ENCODE measurements at places on chromosomes 4 and X. TPM values are rescaled to one million over a fixed set of nuclear protein-coding genes. Genes with fewer than 3 reads are reported as not detected.

- DNase-seq, result no peak
Measured at GRCh38 chr4:76226418-76226817, 12.8 kb upstream of the SCARB2 start.

RBM46 gene
- total RNA-seq, result 0.39 TPM

UNC5C gene
- total RNA-seq, result 5.0 TPM

DNA sequence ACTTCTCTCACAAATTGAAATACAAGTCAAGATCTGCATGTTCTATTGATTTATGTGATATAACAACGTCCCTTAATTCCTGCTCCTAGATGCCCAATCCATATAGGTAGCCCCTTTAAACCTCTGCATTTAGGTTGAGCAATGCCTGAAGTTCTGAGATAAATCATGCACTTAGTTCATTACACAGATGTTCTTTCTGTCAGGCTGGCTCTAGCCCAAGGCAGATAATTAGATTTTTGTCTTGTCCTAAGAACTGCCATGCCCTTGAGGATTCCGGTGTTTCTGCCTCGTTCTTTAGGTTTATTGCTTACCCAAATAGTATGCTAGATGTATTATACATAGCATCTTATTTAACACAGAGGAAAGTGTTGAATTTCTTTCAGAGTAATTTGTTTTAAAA, 143.1 kb downstream of the TRAM1L1 start:
- no peak for DNase-seq

DNA sequence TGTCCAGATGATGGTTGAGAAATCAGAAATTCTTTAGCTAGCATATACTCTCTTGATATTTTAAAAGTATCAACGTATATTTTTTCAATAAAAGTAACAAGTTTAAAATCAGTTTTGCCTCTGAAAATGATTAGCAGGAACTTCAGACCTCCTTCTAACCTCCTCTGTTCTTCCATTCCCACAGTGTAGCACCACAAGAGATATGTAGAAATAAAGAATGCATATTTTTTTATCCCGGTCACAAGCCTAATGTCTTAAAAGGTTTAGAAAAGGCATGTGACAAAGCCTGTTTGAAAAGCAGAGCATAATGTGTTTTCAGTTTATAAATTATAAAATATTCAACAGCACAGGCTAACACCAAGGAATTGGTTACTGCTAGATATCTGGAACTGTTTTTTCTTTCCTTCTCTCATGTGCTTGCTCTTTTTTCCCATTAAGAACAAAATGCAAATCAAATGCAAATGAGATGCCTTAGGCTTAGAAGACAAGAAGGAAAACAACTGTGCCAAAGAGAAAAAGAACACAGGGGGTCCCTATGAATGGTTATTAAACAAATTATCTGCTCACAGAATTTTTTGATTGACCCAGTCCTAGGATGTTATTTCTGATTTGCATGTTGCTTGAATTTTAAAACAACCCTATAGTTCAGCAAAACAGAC, 351.7 kb upstream of the FAM241A start:
- no peak for DNase-seq

GPR50 gene
- total RNA-seq, result not detected

DNA sequence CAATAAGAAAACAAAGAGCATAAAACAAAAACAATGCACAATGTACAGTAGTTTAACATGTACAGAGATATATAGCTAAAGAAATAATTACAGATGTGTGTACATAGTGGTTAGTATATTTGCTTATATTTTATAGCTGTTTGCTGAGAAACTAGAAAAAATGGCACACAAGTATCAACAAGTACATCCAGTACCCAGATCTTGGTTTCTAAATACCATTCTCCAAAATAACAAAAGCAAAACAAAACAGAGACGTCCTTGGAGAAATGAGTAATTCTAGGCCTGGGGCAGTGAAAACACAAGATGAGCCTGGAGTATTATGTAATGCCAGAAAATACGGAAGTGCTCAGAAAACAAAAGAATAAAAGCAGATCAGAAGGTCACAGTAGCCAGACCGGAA, 189.6 kb downstream of the TMEM47 start:
- DNase-seq, result no peak

DNA sequence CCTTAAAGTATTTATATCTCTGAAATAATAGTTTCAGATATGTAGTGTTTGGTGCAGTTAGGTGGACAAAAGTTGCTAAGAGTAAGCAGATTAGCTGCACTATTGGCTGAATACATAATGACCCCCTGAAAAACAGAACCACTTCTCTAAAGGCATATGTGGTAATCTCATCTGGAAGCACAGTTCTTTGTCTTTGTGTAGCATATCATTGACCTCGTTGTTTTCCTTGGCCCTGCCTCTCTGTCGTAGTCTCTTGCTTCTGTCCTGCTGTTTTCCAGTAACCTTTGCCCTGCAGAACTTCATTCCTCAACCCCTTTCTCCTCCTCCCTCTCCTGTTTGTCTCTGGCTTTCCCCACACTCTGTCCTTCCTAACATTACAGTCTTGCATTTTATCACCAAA, 41.4 kb downstream of the JADE3 start:
- DNase-seq, result no peak

- no peak for DNase-seq
Measured at GRCh38 chrX:151100799-151101198, 75.6 kb upstream of the GPR50 start.

DNA sequence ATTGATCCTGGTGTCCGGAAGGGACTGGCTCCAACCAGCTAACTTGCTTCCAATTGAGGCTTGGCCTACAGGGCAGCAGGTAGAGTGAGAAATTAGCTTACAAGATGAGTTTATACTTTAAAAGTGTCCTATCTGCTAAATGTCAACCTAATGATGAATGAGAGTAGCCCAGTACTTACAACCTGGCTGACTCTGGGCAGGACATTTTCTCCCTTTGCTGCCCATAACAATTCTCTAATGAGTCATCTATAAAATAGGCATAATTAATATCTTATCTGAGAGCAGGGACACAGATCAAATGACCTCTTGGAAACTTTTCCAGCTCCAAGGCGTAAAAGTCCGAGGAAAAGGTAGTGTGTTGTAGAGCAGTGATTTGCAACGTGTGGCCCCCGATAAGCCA, 398.4 kb upstream of the BOD1L1 start:
- DNase-seq, result no peak

JADE3 gene
- 5.4 TPM for total RNA-seq

GRCh38 chr4:138894709-138895108, 120.9 kb upstream of the NOCT start:
- DNase-seq, result no peak

GRCh38 chr4:140098455-140099160, 55.4 kb downstream of the MAML3 start:
- no peak for DNase-seq

- no peak for DNase-seq
Measured at GRCh38 chrX:44949125-44949524, 76.1 kb downstream of the KDM6A start.

DNA sequence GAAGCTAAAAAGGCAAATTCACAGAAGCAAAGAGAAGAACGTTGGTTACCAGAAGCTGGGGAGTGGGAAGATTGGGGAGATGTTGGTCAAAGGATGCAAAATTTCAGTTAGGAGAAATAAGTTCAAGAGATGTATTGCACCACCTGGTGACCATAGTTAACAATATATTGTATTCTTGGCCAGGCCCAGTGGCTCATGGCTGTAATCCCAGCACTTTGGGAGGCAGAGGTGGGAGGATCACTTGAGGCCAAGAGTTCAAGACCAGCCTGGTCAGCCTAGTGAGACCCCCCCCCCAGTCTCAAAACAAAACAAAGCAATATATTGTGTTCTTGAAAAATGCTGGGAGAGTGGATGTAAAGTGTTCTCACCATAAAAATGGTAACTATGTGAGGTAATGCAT, 67.9 kb downstream of the TAB3 start:
- no peak for DNase-seq

ASB12 gene
- not detected for total RNA-seq

DNA sequence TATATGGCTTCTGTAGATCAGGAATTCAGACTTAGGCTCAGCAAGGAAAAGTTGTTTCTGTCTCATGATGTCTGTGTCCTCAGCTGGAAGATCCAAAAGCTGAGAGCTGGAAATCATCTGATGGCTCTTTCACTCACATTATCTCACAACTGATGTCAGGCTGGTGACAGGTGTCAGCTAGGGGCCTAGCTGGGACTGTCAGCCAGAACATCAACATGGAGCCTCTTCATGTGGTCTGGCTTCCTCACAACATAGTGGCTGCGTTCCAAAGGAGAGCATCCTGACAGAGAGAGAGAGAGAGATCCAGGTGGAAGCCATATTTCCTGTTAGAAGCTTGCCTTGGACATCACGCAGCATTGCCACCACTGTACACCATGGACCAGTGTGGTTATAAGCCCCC, 10.6 kb upstream of the INTS6L start:
- no peak for DNase-seq

SLC7A11 gene
- total RNA-seq, result 0.21 TPM

- DNase-seq, result no peak
Measured at GRCh38 chr4:76787898-76788297, 110.0 kb downstream of the SOWAHB start.

- no peak for DNase-seq
Measured at GRCh38 chr4:163484906-163485305, 9.6 kb upstream of the TMA16 start.

MMAA gene
- total RNA-seq, result 2.2 TPM

GRCh38 chrX:51332188-51332942, at the start of gene NUDT10:
TSS of gene NUDT10 (plus strand) at chrX:51332822. CDS start at chrX:51332966, 144 bp downstream.
- DNase-seq, result no peak

FAM47A gene
- total RNA-seq, result not detected

GPRASP2 gene
- 6.5 TPM for total RNA-seq

TRMT2B gene
- 19.0 TPM for total RNA-seq

- DNase-seq, result no peak
Measured at GRCh38 chr4:80465736-80466135, 130.2 kb downstream of the CFAP299 start.

PASD1 gene
- total RNA-seq, result not detected

GRCh38 chr4:143089291-143089690, 95.4 kb upstream of the USP38 start:
- no peak for DNase-seq

DNA sequence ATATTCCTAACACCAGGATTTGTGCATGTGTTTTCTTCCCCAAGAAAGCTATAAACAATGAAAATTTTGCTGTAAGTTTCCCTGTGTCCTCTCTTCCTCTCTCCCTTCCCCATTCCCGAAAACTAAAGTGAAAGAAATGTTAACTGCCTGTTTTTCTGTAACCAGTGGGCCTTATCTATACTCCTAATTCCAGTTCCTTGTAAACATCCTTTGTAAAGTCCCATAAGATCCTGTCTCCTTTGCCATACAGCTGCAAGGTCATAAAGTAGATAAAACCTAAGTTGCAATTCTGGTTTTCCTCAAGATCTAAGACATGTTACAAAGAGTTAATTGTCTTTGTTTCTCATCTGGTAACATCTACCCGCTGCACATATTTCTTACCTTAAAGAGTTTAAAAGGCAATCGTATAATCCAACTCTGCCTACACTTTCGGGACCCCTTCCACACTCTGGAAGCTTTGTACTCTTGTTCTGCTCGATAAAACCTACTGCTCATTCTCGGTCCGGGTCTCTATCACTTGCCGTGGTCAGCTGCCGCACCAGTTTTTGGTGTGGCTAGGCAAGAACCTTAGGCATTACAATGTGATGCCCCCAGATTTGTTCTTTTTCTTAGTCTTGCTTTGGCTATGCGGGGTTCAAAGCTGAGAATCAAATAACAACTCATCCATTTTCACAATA, 20.5 kb downstream of the UGT2B7 start:
- DNase-seq, result no peak

MAGEE2 gene
- total RNA-seq, result not detected

- no peak for DNase-seq
Measured at GRCh38 chr4:138697851-138698250, 317.7 kb upstream of the NOCT start.

SLC49A3 gene
- 15.7 TPM for total RNA-seq

RAB40AL gene
- 2.4 TPM for total RNA-seq

- no peak for DNase-seq
Measured at GRCh38 chr4:187354740-187355139, 631.1 kb upstream of the FAT1 start.

DNA sequence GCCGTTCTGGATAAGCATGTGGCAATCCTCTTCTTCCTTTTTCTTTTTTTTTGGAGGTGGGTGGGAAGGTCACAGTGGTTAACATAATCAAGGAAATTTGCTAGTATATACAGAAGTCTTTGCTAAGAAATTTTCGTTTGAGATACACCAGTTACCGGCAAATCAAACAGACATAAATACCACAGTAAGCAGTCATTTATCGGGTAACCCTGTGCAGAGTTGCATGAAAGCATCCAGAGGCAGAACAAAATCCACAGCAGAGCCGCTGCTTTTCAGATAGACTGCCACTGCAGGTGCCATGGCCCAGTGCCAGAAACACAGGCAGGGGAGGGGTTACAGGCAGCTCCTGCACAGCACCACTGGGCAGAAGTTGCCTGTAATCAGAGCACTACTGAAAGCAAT, 179.1 kb upstream of the MAB21L2 start:
- no peak for DNase-seq

- DNase-seq, result no peak
Measured at GRCh38 chr4:96839441-96839840, 999.5 kb downstream of the PDHA2 start.

DNA sequence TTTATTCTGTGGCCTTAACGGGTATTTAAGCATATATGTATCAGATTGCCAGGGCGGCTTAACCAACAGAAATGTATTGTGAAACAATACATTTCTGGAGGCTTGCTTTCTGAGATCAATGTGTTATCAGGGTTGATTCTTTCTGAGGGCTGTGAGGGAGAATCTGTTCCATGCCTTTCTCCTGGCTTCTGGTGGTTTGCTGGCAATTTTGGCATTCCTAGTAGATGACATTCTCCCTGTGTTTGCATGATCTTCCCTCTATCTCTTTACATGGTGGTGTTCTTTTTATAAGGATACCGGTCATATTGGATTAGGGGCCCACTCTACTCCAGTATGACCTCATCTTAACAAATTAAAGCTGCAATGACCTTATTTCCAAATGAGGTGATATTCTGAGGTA, 16.9 kb upstream of the CEP135 start:
- DNase-seq, result no peak

GRCh38 chr4:144190009-144190408, 49.5 kb upstream of the GYPA start:
- DNase-seq, result no peak

DNA sequence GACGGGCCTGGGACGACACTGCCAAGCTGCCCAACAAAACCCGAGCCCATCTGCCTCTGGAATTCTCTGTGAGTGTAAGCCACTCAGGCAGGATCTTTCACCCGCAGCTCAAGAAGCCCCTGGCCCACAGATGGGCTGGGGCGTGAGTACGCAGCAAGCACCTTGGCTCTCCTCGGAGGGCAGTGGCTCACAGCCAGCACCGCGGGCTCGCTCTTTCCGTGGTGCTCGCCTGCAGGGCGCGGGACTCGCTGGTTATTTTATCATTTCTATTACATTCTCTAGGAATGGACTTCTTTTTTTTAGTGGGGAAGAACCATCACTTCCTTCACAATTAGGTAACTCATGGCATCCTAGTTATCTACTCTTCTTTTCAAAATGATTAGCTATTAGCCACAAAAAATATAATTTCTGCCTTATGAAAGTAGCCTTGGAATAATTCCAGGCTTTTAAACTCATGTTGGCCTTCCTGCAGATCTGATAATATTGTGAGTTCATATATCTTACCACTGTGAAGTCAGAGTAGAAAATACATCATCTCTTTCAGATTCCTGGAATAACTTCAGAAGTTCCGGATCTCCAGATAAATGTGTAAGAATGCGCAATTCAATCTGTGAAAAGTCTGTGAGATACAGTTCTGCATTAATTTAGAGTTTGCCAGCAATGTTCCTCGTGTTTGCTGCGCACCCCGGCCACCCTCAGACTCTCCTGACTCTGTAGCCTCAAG, 68.6 kb downstream of the NAT8L start:
- DNase-seq, result no peak

QRFPR gene
- total RNA-seq, result not detected

HDX gene
- total RNA-seq, result 10.2 TPM

SORCS2 gene
- 32.6 TPM for total RNA-seq

- no peak for DNase-seq
Measured at GRCh38 chrX:134981910-134982309, 8.9 kb upstream of the SMIM10 start.

Data from tibial nerve (tissue), 4 donors.